ENCODE measurements at places on chromosomes 1 and 21.

DNA sequence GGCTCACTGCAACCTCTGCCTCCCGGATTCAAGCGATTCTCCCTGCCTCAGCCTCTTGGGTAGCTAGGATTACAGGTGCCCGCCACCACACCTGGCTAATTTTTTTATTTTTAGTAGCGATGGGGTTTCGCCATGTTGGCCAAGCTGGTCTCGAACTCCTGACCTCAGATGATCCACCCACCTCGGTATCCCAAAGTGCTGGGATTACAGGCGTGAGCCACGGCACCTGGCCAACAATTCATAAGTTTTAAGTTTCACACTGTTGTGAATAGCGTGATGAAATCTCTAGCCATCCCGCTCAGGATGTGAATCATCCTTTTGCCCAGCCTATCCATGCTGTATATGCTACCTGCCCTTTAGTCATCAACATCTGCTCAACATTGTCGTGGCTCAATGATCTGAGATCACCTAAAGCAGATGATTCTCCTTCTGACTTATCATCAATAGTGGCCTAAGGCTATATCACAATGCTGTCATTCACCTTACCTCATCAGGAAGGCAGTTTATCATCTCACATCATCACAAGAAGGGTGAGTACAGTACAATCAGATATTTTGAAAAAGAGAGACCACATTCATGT is 2.6 kb downstream of the PFDN2 start:
- no peak for DNase-seq

DNA sequence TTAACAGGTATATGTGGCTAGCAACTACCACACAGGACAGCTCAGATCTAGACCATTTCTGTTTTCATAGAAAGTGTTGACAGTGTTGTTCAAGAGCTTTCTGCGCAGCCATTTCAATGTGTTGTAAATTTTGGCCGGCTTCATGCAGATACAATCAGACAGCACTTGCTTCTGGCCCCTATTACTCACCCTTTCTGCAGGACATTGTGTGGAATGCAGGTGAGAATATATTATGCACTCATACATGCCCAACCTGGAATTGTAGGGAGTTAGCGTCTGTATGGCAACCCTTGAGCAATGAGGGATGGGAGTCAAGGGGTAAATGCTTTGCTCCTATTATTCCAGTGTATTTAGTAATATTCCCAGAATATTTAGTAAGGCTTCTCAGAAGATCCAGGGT is 180.9 kb upstream of the PLXNA2 start:
- DNase-seq, result no peak

- no peak for DNase-seq
Measured at GRCh38 chr1:92277105-92277723, 21.6 kb downstream of the GLMN start.

DNA sequence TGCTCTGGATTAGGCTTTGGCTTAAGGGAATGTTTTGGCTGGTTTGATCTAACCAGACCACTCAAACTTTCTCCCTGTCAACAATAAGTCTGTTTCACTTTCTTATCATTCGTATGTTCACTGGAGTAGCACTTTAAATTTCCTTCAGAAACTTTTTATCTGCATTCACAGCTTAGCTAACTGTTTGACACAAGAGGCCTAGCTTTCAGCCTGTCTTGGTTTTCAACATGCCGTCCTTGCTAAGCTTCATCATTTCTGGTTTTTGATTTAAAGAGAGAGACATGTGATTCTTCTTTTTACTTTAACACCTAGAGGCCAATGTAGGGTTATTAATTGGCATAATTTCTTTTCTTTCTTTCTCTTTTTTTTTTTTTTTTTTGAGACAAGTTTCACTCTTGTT is 14.9 kb upstream of the CYB5R1 start:
- DNase-seq, result no peak

- DNase-seq, result no peak
Measured at GRCh38 chr1:224328644-224329043, 1.3 kb downstream of the NVL start.

DNA sequence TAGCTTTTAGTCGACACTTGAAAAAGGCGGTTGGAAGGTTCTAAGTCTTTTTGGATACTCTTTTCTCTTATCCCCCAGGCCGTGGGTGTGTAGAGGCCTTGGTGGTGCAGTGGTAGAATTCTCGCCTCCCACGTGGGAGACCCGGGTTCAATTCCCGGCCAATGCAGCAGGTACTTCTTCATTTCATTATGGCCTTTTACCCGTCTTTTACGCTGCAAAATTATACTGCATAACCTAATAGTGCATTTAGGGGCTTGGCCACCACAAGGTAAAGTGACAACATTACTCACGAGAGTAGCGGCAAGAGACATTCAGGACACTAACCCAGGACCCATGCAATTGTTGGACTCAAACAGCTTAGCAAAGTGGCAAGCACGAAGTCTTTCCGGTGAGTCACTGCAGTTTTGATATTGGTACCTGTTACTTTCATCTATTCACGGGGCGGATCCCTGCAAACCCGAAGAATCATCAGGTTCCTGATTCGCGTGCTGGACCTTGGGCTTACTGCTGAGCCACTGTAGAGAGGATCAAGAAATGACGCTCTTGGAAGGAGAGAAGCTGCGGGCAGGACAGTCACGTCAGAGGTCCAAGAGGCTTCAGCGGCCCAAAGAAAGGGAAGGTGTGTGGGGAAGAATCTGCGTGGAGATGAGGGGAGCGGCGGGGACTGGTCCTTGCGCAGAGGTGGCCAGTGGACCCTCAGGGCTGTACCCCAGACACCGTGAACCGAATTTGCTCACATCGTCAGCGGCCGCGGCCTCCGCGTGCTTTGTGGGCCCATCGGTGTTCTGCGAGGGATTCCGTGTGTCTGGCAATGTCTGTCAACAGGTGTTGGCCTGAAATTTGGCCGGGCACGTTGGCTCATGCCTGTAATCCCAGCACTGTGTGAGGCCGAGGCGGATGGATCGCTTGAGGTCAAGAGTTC is 12.9 kb upstream of the RNU1-4 start:
- DNase-seq, result no peak

- DNase-seq, result no peak
Measured at GRCh38 chr21:46048926-46049889, 48.7 kb upstream of the COL6A2 start.

- DNase-seq, result no peak
Measured at GRCh38 chr1:214103778-214104177, 116.0 kb downstream of the PROX1 start.

DNA sequence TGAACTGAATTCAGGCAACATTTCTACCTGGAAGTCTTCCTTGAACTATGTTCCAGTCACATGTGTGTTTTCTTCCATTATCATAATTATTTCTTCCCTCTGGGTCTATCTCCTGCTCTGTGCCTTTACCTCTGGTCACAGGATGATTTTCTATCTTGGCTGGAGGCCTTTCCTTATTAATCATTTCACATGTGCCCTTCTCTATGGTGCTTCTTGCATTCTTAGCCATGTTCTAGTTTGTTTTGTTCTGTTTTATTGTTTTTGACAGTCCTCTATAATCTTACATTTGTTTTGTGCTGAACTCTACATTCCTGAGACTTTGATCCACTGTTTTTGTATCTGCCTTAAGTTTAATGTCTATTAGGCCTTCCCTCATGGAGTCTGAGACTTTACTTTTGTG is 51.0 kb downstream of the SGIP1 start:
- no peak for DNase-seq

DNA sequence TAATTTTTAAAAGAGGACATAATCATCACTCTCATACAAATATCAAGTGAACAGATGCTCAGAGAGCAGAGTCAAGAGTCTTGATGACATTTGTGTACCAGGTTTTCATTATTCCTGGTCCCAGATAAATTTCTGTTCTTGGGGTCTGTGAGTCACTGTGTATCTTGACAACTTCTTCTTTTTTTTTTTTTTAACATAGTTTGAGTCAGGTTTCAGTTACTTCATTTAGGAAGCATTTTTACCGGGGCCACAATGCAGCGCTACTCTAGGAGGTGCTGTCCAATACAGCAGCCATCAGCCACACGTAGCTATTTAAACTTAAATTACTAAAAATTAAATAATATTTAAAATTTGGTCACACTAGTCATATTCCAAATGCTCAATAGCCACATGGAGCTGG is 188.1 kb upstream of the SAMSN1 start:
- no peak for DNase-seq

DNA sequence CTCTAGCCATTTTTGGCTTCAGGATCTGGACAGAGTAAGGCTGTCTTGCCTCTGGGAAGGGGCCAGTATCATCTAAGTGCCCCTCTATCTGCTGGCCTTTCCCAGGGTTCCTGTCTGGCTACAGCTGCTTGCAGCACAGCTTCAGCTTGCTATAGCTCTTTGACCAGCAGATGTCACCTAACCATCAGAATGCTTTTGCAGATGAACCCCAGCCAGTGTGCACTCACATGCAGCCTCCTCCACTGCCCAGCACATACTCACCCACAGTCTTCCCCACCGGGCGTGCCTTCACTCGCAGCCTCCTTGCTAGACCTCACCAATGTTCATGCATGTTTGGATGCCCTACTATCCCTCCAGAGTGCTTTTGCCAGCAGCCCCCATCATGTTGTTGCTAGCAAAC is 769.0 kb downstream of the BRINP3 start:
- DNase-seq, result no peak

DNA sequence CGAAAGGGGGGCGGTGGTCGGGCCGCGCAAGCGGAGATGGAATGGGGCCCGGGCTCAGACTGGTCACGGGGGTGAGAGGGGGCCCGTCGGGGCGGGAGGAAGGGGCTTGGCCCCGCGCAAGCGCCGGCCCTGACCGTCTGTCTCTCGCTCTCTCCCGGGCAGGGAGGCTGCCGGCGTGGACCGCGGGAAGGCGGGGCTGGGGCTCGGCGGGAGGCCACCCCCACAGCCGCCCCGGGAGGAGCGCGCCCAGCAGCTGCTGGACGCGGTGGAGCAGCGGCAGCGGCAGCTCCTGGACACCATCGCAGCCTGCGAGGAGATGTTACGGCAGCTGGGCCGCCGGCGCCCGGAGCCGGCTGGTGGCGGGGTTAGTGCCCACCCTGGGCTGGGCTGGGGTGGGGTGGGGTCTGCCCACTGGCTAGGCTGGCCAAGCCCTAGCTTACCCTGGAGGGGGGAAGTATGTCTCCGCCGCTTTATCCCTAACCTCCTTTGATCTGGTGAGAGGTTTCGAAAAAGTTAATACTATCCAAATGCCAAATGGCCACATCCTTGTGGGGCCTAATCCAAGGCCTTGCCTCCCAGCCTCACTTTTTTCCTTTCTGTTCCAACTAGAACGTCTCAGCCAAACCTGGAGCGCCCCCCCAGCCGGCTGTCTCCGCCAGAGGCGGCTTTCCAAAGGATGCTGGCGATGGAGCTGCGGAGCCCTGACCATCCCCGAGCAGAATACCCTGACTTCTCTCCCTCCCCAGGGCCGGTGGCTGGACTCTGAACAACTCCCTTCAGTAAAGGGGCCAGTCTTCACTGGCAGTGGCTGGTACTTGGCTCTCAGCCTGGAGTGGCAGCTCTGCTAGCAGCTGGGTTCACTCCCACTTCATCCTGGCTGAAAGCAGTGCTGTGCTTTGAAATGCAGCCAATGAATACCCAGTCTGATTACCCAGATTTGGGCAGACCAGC is 636 bp upstream of the YRDC start:
- no peak for DNase-seq

GRCh38 chr1:76826072-76826845 is 41.0 kb upstream of the ST6GALNAC5 start:
- no peak for DNase-seq

DNA sequence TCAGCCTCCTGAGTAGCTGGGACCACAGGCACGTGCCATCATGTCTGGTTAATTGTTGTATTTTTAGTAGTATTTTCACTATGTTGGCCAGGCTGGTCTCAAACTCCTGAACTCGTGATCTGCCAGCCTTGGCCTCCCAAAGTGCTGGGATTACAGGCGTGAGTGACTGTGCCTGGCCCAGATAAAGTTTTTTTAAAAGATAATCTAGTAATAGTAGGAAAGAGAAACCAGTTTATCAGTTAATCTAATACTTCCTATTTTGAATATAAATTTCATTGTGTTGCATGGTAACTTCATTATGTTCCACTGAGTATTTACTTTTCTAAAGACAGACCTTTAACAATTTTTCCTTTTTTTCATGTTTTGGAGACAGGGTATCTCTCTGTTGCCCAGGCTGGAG is 10.0 kb downstream of the RABGAP1L start:
- no peak for DNase-seq

DNA sequence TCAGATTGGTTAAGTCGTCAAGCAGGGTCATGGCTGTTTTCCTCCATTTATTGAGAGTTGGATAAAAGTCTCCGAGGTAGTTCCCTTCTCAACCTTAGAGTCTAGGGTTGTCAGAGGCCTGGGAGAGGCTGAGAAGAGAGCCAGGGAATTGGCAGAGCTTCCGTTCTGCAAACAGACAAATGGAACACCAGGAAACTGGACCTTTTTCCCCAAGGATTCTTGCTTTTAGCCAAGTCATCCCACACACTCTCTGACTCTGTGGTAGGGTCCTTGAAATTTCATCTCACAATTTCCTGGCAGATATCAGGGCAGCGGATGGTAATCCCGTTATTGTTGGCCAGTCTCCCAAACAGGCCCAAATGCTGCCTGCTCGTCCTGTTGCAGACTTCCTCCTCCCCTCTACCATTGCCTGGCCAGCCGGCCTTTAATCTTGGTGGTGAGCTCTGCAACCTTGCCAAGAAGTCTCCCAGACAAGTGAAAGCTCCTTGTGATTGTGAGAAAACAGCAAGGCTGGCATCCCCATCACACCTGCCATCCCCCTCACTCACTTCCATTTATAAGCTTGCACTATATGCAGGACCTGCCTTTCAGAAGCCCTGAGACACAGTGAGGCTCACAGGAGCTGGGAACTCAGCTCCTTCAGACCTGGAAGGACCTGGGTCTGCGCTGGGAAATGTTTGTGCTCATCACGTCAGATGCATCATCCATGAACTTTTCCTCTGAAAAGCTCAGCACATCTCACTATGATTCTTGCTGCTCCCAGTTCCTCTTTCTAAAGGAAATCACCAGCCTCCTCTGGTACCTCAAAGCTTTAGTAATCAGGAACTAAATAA is 13.7 kb upstream of the SRP9 start:
- DNase-seq, result no peak

- no peak for DNase-seq
Measured at GRCh38 chr1:63748641-63749040, 25.2 kb upstream of the ROR1 start.

GRCh38 chr1:186188004-186188539 is 187.0 kb downstream of the TPR start:
- DNase-seq, result no peak

DNA sequence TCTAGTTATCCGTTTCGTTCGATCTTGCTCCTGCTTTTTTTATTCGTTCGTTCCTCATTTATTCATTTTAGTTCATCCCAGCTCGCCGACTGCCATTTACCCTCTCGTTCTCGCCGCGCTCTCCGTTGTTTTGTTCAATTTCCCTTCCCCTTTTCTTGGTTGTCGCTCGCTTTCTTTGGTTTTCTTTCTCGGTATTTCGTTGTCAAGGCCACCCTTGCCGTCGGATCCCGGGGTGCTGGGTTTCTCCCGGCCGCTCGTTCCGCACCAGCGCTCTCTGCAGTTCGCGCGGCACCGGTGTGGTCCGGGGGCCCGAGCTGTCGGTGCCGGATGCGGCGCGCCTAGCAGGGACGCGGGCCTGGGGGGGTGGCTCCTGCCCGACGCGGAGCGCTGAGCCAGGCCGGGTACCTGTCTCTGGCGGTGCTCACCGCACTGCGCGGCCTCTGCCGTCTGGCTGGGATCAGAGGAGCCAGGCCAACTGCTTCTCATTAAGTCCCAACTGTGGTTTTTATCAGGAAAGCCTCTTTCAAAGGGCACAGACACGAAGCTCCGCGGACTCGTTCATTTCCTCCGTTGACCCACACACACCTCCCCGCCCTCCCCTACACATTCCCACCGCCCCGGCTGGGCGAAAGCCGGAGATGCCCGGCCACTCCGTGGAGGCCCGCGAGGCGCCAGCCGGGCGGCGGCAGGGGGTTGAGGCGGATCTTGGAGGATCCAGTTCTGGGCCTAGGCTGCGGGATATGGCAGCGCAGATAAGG is 1.6 kb downstream of the ALX3 start:
- no peak for DNase-seq
